M059J (cell line): ENCODE measurements at places on chromosomes 5 and 9. TPM values are rescaled to one million over a fixed set of nuclear protein-coding genes. Genes with fewer than 3 reads are reported as not detected.

- no peak for DNase-seq
These were observed 9.0 kb downstream of the OR1J1 start for GRCh38 chr9:122468735-122469134.

Gene SH3TC2
- total RNA-seq: 2.4 and 7.2 TPM in 2 replicates

Gene ATP10B
- 0.05 TPM in 1 of 2 replicates, not detected in the other for total RNA-seq

DNA sequence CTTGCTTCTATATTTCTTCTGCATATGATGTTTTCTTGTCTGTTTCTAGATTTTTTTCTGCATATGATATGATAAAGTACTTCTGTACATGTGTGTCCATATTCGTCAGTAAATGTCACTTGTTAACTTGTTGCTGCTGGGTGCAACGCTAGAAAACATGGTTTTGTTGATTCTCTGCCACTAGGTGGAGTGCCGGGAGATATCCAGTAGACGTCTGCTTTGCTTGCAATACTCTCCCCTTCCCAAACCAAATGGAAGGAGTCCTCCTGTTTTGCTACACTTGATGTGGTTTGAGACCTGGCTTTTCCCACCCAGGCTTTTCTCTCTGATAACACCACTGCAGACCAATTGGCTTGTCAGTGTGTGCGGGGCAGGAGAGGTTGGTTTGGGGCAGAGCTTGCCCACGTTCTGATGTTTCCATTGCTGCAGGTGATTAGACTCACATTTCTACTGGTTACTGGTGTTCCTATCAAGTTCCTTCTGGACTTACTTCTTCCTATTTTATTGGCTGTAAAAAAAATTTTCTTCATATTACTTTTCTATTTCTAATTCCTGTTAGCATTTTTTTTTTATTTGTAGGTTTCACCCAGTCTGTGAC, 900.0 kb upstream of the CDH10 start:
- DNase-seq: peak; percentile 46

DNA sequence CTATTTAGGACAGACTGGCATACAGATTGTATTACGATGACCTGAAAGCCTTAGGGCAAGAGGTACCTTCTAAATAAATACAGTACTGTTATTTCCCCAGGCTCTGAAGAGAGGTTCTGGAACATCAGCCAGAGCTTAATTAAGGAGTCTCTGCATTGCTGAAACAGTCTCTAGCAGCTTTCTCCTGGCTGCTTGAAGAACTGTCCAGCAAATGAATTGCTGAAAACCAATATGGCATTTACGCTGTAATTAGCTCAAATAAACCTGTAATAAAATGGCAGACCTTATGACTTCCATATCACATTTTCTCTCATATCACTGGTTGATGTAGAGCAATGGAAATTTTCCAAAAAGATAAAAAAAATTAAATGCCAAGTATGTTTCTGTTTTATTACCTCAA, 636.3 kb downstream of the GABRG2 start:
- no peak for DNase-seq

Gene SH2D3C
- total RNA-seq: 0.12 TPM in 1 of 2 replicates, not detected in the other

DNA sequence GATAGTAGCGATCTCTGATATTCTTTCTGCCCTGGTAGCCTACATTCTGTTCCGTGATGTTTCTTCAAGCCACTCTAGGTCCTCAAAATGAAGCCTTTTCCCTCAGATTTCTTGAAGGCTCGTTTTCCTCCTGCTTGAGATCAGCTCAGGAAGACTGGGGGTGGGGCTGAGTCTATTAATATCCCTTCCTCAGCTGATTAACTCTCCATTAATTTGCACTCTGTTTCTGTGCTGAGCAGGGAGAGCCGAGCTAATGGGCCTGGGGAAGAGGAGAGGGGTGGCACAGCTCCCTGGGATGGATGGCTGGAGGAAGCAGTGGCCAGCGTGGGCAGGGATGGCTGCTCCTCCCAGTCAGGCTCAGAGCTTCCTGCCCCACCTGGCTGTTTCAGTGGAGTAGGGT, 93.3 kb downstream of the PPARGC1B start:
- DNase-seq: no peak

DNA sequence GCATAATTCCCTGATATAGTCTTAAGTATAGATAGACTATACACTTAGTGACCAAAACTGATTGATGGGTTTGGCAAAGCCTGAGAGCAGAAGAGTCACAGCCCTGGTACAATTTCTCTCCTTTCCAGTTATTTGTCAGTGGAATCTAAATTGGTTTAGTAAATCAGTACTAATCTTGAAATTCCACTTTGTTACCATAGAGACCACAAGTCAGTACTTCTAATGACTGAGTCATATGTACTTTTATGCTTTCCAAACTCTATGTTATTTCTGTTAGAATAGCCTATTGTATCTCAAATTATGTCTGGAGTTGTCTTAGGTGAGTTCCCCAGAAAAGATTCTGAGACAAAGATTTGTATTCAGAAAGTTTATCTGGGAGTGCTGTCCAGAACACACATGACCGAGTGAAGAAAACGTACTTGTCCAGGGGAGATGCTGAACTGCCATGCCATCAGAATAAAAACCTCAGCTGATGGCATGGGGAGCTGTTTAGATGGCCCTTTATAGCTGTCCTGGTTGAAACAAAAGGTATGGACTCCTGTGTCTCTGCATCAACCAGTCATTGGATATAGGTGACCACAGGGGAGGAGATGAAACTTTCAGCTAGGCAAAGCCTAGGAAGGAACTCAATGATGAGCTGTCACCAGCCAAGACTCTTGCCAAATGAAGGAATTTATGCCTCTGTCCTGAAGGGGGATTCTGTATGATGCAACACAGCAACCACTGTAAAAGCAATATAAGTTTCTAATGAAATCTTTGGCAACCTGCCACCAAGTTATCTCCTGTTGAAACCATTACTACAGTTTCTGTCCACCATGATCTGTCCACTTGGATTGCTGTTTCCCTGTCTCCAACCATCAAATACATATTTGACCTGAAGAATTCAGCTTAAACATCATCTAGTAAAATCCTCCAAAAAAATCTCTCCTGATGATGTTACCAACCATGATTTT, 18.0 kb upstream of the SMC2 start:
- peak; percentile 59 for DNase-seq

GRCh38 chr5:172933238-172933637, 26.0 kb upstream of the RPL26L1 start:
- DNase-seq: no peak

- DNase-seq: no peak
These were observed 144.1 kb upstream of the MAST4 start for GRCh38 chr5:66452109-66452508.

Gene ZBED3
- total RNA-seq: 0.64 and 0.99 TPM in 2 replicates

DNA sequence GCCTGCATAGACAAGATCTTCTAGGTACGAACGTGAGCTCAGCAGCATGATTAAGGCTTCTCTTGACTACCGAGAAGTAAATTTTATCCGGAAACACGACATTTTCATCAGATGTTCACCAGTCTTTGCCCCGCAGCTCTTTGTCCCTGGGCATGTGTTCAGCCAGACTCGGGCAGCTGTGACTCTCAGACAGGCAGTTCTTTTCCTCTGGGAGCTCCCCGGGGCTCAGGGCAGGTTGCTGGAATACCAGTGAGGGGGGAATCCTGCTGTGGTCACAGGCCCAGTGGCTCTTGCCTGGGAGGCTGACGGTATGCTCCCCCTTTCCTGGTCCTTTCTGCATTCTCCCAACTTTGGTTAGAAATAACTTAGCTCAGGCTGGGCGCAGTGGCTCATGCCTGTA, 186.1 kb downstream of the GNA14 start:
- DNase-seq: no peak

- no peak for DNase-seq
These were observed 275.7 kb upstream of the KIF2A start for GRCh38 chr5:62030326-62030725.

DNA sequence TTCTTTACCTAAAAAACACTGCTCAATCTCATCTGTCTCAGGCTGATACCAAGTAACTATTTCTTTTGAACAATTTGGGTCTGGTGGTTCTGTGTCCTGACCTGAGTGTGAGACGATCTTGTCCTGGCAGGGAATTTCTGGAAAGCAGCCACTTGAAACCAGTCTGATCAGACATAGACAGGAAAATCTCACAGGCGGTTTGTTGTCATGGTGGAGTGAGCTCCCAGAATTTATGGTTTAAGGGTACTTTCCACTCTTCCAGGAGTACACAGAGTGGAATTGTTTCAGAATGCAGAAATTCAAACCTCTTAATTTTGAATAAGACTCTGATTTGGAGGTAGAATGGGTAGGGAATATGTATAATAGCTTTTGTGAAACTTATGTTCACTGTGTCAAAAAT, 268.2 kb downstream of the ISL1 start:
- no peak for DNase-seq

Gene CLIC3
- 11.0 and 18.9 TPM in 2 replicates for total RNA-seq

Gene DENND4C
- total RNA-seq: 36.7 and 40.7 TPM in 2 replicates

DNA sequence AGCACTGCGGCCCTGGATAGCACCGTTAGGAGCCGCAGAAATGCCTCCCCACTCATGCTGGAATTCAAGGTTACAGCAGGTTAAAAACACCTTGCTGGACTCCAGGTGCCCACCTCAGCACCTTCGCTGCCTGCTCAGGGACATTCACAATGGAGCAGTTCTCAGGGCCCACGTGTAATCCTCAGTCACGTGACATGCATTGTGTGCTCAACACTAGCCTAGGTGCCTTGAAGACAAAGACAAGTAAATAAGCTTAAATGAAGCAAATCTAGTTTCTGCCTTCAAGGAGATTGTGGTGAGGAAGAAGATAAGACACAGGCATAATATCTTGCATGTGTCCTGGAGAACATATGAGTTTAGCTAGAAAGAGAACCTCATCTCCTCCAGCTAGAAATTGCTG, 82.1 kb downstream of the FSTL4 start:
- DNase-seq: no peak

DNA sequence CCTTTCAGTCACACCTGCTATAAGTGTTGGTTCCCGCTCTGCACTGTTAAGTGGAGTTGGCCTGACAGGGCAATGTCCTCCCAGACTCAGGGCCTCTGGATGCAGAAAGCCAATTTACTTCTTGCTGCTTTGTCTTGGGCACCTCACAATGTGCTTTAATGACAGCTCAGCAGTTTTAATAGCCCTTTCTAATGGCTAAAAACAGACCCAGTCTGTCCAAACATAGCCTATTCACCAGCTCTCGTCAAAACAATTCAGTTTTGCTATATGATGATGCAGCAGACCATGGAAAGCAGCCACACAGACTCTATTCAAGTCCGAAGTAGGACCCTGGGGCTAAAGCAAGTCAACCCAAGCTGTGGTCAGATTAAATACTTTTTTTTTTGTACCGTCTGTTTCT, 529.1 kb upstream of the SEMA6A start:
- DNase-seq: no peak

DNA sequence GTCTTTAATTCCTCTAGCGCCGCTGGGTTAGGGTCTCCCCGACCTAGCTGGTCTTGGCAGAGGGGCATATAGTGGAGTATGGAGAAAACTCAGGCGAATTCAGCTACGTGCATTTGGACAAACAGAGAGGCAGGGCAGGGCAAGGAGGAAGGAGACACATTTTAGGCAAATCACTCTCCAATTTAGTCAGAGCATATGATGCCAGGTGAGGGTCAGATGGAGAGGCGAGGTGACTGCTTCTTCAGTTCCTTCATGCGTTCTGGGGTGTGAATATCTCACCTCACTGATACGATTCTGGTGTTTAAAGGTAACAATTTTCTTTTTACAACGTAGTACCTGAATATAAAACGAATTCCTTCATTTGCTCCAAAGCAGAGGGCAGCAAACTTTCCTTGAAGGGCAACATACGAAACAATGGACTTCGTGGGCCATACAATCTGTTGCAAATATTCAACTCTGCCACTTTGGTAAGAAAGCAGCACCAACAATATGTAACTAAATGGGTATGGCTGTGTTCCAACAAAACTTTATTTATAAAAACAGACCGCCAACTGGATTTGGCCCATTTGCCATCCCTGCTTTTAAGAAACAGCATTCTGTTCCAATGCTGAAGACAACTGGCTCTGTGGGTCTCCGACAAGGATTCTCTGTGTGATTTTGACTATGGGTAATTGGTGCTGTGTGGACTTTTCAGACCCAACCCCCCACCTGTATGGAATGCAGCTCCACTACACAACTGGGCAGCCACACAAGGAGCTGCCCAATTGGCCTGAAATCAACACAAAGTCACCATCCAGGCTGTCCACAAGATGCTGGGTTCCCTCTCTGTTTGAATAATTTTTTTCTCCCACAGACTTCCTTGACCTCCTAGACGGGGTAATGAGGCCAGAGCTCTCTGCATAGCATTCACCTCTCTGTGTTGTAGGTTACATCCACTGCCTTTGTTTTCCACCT, 53.8 kb downstream of the RAPGEF1 start:
- DNase-seq: no peak

DNA sequence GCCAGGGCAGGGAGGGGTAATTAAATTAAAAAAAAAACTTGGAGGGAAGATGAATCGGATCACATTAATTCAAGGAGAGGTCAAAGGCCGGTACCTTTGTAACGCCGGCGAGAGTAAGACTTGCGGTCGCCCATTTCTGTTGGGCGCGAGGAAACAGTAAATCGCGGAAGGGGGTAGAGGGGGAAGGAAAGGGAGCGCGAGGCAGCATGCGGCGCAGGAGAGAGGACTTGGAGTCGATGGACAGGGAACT, 324 bp upstream of the RGMB start:
- no peak for DNase-seq

Gene PPP3R2
- total RNA-seq: not detected in 2 replicates

Gene PHYKPL
- total RNA-seq: 4.8 and 7.8 TPM in 2 replicates

DNA sequence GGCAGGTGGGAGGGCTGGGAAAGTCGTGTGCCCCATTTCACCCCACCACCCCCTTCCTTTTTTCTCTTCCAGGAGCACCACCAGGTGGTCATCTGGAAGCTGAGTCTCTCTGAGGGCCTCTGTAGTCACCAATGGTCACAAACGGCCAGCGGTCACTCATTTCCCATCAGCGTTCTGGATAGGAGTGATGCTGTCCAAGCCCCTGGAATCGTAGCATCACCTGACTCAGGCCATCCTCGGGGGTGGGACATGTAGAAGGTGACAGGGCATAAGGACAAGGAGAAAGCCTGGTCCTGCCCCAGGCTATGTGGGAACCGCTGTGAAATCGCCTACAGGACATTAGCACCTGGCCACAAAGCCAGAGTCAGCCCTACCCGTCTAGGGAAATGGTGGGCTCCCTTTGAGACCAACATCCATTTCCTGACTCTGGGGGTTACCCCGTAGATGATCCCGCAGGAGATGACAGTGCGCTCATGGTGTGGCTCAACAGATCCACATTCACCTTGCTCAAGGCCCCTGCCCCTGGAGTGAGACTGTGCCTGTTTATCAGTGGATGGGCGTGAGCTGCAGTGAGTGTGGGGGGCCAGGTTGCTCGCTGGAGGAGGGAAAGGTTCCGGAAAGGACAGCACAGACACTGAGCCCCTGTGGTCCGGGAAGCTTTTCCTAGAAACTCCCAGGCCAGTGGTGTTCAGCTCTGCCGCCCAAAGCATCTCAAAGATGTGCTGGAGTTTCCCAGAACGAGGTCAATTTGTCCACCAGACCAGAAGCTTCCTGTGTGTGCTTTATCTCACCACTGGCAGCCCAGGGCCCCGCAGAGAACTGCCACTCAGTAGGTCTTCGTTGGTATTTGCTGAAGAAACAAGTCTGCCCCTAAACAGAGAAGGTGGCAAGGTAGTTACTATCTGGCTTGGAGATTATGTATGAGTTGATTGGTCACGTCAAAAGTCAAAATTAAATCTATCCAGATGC, 61.1 kb upstream of the UNC5A start:
- no peak for DNase-seq
